HEK293T (cell line): ENCODE measurements at places on chromosomes 7 and 10.

DNA sequence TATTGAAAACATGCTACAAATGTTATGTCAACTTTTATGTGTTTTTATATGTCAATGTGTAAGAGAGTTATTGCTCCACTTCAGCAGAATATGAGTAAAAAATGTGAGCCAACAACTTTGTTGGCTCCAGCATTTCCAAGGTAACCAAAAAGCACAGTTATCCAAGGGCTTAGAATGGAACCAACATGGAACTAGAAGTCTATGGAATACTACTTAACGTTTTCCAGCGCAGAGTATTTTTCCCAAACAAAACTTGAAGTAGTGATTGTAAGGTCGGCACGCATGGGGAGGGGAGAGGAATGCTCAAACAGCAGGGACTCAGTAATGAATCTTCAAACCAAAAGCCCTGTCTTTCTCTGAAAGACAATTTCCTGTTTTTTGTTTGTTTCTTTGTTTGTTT is 45.0 kb upstream of the TSPAN13 start:
- DNase-seq = no peak

GRCh38 chr10:61068471-61068870 is 124.5 kb upstream of the RHOBTB1 start:
- DNase-seq = no peak

DNA sequence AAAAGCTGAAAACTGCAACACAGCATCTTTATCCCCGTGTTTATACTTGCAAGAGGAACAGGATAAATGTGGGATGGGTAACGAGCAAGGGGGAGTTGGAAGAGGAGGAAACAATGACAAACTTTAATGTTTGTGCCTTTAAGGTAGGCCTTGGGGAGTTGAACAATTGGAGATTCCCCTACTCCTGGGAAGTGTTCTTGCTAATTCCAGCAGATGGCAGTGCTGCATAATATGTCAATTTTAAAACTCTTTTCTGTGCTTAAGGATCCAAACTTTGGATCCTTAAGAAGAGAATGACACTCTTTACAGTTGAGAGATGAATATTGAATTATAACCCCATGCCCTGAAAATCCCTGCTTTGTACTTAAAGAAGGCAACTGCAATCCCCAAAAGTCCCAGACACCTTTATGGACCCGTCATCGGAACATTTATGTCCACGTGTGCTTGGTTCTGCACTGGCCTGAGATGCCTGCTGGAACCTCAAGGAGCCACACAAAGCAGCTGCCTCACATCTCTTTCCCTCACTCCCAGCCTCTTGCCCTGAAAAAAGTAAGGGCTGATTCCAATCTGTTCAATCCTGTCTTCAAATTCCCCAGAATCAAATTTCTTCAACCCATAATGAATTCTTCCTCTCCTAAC is 12.0 kb downstream of the IFIT5 start:
- peak; percentile 53 for DNase-seq

GRCh38 chr7:142718313-142718712 is 31.0 kb upstream of the PRSS1 start:
- no peak for DNase-seq

GRCh38 chr10:90579602-90580242 is 278.1 kb downstream of the HTR7 start:
- no peak for DNase-seq

DNA sequence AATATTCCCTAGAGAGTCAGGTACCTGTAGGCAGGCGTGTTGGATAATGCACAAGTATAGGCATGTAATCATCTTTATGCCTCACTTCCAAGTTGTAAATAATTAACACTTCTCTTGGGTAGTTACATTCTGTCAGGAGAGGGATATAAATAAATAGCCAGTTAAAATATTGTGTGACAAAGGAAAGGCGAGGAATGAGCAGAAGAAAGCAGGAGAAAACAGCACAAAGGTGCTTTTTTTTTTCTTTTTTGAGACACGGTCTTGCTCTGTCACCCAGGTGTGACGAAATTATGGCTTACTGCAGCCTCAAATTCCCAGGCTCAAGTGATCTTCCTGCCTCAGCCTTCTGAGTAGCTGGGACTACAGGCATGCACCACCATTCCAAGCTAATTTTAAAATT is 99.2 kb upstream of the LYZL2 start:
- DNase-seq = no peak

DNA sequence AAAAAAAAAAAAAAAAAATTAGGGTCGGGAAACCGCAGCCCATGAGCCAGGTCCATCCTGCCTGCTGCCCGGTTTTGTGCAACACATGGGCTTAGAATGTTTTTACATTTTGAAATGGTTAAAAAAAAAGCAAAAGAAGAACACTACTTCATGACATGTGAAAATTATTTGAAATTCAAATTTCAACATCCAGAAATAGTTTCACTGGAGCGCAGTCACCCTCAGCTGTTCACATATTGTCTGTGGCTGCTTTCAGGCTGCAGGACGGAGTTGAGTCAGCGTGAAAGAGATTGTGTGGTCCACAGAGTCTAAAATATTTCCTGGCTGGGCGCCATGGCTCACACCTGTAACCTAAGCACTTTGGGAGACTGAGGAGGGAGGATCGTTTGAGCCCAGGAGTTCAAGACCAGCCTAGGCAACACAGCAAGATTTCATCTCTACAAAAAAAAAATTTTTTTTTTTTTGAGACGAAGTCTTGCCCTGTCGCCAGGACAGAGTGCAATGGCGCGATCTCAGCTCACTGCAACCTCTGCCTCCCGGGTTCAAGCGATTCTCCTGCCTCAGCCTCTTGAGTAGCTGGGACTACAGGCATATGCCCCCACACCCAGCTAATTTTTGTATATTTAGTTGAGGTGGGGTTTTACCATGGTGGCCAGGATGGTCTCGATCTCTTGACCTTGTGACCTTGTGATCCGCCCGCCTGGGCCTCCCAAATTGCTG is 63.9 kb upstream of the ECHDC3 start:
- DNase-seq = no peak

GRCh38 chr7:37916017-37916672 is 472 bp downstream of the SFRP4 start:
- no peak for DNase-seq

DNA sequence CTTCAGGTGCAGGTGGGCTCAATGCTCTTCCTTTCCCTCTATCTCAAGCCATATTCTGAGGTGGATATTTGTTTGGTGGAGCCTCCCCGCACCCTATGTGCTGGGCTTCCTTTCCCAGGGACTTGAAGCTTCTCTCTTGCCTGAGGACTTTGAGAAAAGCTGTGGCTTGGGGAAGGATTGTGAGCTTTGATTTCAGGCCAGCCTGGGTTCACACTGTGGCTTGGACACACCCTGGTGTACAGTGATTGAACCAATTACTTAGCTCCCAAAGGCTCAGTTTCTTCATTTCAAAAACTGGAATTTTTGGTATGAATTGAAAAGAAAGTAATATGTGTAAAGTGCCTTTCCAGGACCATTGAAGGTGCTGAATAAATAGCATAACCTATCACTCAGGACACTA is 224.5 kb upstream of the GLI3 start:
- DNase-seq = no peak

- DNase-seq = no peak
These were observed 31.5 kb downstream of the KCNH2 start for GRCh38 chr7:150946421-150947240.
